Right lung (tissue), 10 donors: ENCODE measurements at places on chromosomes 1 and 21. TPM values are rescaled to one million over a fixed set of nuclear protein-coding genes. Genes with fewer than 3 reads are reported as not detected.

IFNLR1 gene
- polyA plus RNA-seq, result 2.7 TPM

BGLAP gene
- 7.8 TPM for polyA plus RNA-seq

TNFRSF14 gene
- polyA plus RNA-seq, result 24.6 TPM

TM2D1 gene
- 63.3 TPM for polyA plus RNA-seq

TSSK3 gene
- 4.8 TPM for polyA plus RNA-seq

- no peak for DNase-seq
Measured at GRCh38 chr21:39046236-39046916, 136.9 kb downstream of the PSMG1 start.

- no peak for DNase-seq
Measured at GRCh38 chr1:7975212-7975865, 13.8 kb downstream of the PARK7 start.

DNA sequence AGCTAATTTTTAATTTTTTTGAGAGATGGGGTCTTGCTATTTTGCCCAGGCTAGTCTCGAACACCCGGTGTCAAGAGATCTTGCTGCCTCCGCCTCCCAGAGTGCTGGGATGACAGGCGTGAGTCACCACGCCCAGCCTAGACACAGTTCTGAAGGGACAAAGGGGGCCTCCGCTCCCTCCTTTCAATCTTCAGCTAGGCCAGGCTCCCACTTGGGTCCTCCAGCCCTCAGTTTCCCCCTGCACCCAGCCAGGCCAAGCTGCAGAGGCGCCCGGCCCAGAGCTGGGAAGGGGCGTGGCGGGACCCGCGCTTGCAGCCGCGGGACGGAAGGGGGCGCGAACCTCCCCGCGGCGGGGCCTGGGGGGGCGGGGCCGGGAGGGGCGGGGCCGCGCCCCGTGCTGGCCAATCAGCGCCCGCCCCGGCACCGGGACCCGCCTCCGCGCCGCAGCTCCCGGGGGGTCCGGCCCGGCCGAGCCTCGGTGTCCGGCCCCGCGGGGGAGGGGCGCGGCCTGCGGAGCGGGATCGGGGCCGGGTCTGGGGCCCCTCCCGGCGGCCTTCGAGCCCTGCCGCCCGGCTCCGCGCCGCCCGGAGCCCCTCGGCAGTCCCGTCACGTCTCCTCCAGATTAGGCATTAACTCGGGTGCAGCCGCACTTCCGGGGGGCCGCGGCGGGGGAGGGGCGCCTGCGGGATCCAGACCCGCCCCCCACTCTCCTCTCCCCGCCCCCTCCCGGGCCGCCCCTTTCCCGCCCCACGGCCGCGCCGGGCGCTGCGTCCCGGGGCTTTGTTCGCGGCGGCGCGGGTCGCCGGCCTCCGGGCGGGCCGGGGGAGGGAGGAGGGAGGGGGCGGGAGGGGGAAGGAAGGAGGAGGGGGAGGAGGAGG lies 559 bp upstream of the AGRN start:
- DNase-seq, result peak; percentile 83

- no peak for DNase-seq
Measured at GRCh38 chr1:25146451-25146855, 85.8 kb downstream of the SYF2 start.

DNA sequence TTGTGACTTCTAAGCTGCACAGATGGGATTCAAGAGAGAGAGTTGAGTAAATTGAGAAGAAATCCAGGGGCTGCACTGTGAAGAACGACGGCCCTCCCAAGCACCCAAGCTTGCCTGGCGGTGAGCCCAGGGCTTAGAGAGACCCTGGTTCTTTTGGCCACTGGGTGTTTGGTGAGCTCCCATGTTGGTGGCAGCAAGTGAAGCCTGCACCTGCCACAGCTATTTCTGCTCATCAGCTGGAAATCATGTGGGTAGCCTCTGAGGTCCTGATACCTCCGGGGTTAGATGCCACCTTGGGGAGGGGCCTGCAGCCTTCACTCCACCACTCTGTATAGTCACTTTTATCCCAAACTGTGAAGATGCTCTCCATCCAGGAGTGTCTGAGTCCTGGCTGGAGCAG lies 6.2 kb upstream of the BTG2 start:
- DNase-seq, result no peak

GRCh38 chr1:83882906-83883305 lies 116.0 kb downstream of the TTLL7 start:
- no peak for DNase-seq

GRCh38 chr1:243470502-243470901 lies 214.7 kb downstream of the SDCCAG8 start:
- no peak for DNase-seq

- DNase-seq, result no peak
Measured at GRCh38 chr1:76381450-76382097, 307.0 kb downstream of the ST6GALNAC3 start.

GRCh38 chr1:183080406-183080805 lies 57.2 kb downstream of the LAMC1 start:
- DNase-seq, result no peak

- no peak for DNase-seq
Measured at GRCh38 chr1:66562561-66562960, 28.6 kb downstream of the SGIP1 start.
